Naive thymus-derived CD8-positive, alpha-beta T cell (primary cell): ENCODE measurements at places on chromosomes 6 and 20. TPM values are rescaled to one million over a fixed set of nuclear protein-coding genes. Genes with fewer than 3 reads are reported as not detected.

Gene TGM3
- not detected for polyA plus RNA-seq

Gene TFAP2A
- not detected for polyA plus RNA-seq

Gene C6orf52
- 1.0 TPM for polyA plus RNA-seq

Gene RXRB
- 10.9 TPM for polyA plus RNA-seq

Gene FARS2
- polyA plus RNA-seq = 28.8 TPM

Gene PDYN
- polyA plus RNA-seq = not detected

Gene NRSN1
- not detected for polyA plus RNA-seq

Gene CST2
- not detected for polyA plus RNA-seq

Gene LY6G6F
- polyA plus RNA-seq = not detected

Gene MBOAT1
- polyA plus RNA-seq = 0.14 TPM

Gene SPINT4
- polyA plus RNA-seq = not detected

Gene ISM1
- polyA plus RNA-seq = 0.15 TPM

Gene TREML4
- not detected for polyA plus RNA-seq

Gene CTCFL
- not detected for polyA plus RNA-seq

Gene CLVS2
- not detected for polyA plus RNA-seq

Gene EPHA7
- not detected for polyA plus RNA-seq

Gene TRIM15
- polyA plus RNA-seq = not detected

Gene GABRR1
- polyA plus RNA-seq = not detected

Gene EEF1A2
- polyA plus RNA-seq = not detected

Gene NDUFAF5
- 4.4 TPM for polyA plus RNA-seq

Gene PTCRA
- not detected for polyA plus RNA-seq

Gene SMOC2
- not detected for polyA plus RNA-seq

Gene ELOVL2
- not detected for polyA plus RNA-seq

Gene ADGRB3
- polyA plus RNA-seq = not detected

Gene ALDH8A1
- not detected for polyA plus RNA-seq

Gene FAM184A
- 0.95 TPM for polyA plus RNA-seq

Gene COL12A1
- not detected for polyA plus RNA-seq

Gene HLA-G
- polyA plus RNA-seq = 1.9 TPM

Gene PGBD1
- polyA plus RNA-seq = 0.45 TPM

Gene CPNE1
- 329 TPM for polyA plus RNA-seq

Gene PERP
- 0.05 TPM for polyA plus RNA-seq
